Activated CD8-positive, alpha-beta memory T cell treated with anti-CD3 and anti-CD28 coated beads for 1 hour (primary cell): ENCODE measurements at places on chromosomes 3 and 15.

DNA sequence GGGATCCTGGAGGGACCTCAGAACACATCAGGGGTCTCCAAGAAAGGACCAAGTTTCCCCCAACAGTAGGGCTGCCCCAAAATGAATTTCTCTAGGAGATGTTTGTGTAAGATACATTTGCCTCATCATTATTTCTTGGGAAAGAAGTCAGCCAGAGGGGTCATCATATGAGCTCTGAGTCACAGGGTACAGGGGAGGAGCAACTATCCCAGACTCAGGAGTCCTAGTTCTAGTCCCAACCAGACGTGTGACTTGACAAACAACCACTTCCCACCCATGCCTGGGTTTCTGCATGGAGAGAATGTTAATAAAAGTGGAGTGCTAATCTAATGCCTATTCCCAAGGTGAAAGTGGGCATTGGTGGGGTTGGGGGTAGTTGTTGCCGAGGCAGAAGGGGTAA is 144.1 kb downstream of the ALDH1A2 start:
- DNase-seq = no peak

GRCh38 chr3:149234671-149235245 is 13.1 kb upstream of the CP start:
- no peak for DNase-seq

DNA sequence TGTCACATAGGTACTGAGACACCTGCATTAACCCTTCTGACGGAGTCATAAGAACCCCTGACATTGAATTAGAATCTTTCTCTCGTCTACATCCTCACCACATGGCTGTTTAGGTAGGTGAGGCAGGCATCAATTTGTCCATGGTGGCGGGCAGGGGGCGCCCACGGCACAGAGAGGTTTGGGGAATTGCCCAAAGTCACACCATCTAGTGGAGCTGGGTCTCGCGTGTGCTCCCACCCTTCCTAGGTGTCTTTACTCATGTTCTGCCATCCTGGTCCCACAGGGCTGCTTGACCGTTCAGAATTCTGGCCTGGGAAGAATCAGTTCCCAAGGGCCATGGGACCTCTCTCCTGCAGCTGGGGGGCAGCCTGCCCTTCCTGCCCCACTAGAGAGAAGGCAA is 14.7 kb upstream of the DLL4 start:
- no peak for DNase-seq

- no peak for DNase-seq
Observed at GRCh38 chr3:44842376-44842775, 19.3 kb upstream of the TMEM42 start.
